H7 (cell line): ENCODE measurements at places on chromosomes 2 and 18. TPM values are rescaled to one million over a fixed set of nuclear protein-coding genes. Genes with fewer than 3 reads are reported as not detected.

The POTEF gene
- total RNA-seq, result 0.69 and 1.3 TPM in 2 replicates

- no peak for DNase-seq
Observed at GRCh38 chr2:44550561-44550960, 188.8 kb downstream of the CAMKMT start.

The AQP12B gene
- total RNA-seq, result not detected in 2 replicates

The IL18RAP gene
- total RNA-seq, result not detected in 2 replicates

DNA sequence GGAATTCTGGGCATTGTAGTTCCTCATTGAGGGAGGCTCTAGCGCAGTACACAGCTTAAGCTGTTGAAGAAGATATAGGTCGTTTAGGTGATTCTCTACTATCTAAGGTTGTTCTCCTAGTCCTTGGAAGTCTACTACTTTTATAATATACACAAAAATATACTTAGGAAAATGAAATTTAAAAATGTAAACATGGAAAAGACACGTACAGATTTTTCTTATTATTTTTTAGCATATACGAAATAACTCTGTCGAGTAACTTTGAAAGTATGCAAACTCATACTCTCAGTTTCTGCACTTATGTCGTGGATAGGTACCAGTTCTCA is 272 bp upstream of the FASTKD1 start:
- no peak for DNase-seq

DNA sequence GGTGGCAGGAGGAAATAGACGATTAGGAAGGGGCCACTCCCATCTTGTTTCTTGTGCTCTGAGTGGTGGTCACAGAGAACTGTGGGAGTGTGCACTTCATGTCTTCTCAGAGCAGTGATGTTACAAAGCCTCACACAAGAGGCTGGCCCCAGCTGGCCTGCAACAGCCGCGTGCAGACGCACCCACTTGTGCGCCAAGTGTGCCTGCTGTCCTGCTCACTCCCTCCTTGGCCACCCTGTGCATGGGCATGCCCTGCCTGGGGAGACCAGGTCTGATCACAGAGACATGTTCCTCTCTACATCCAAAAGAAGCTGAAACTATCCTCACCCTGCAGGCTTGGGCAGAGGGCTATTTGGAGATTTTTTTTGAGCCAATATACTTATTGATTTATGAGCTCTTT is 108.4 kb downstream of the MRO start:
- peak; percentile 19 for DNase-seq

The ITGB6 gene
- total RNA-seq, result not detected in 2 replicates

The CDK5R2 gene
- total RNA-seq, result 0.17 TPM in 1 of 2 replicates, not detected in the other

- no peak for DNase-seq
Observed at GRCh38 chr2:237324837-237325236, 89.1 kb downstream of the COL6A3 start.

GRCh38 chr18:73752546-73752945 is 395.1 kb downstream of the FBXO15 start:
- DNase-seq, result no peak

DNA sequence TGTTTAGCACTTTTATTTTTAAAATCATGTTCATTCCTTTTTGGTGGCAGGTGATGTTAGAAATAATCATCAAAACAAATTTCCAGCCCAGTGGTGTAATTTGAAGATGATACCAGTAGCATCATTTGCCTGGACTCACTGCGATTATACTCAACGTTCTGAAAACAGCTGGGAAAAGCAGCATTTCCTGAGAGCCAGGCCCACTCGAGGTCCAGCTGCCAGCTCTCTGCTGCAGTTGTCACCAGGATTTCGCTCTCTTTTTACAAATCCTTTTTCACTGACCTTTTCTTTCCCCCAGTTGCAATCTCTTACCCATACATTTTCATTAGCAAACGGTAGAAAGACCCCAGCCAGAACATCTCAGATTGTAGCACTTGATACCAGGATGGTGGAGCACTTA is 110.6 kb upstream of the LYPD1 start:
- no peak for DNase-seq

The B4GALT6 gene
- 15.3 and 25.4 TPM in 2 replicates for total RNA-seq

DNA sequence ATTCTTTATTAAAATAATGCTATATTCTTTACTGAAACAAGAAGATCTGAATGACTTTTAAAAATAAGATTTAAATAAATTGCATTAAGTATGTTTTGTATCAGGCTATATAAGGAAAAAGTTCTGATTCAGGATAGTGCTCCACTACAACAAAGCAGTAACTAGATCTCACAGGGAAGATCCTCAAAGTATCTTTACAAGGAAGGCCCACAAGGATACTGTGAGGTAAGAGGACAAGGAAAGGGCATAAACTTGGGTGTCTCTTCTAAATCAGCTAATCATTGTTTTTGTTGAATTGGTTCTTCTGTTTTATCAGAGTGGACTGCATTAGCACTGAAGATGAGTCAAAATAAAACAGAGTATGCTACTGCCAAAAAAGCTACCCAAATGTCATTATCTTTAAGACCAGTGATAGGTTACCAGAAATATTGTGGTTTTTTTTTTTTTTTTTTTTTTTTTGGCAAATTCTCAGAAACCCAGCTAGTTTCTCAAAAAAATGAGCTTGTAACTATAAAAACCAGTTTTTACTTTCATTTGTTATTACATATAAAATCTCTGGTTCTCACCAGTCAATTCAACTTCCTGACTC is 160.9 kb downstream of the BAZ2B start:
- DNase-seq, result no peak

DNA sequence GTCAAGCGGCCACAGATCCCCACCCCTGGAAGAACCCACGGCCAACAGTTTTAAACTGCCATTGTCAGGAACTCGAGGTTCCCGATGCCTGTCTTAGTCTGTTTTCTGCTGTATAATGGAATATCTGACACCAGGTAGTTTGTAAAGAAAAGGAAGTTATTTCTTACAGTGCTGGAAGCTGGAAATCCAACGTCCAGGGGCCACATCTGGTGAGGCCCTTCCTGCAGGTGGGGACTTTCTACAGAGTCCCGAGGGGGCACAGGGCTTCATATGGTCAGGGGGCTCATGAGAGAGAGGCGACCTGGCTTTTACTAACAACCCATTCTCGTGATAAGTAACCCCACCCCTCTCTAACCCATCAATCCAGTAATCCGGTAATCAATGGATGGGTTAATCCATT is 501.6 kb upstream of the MYT1L start:
- no peak for DNase-seq

GRCh38 chr18:23752796-23753195 is 63.5 kb downstream of the LAMA3 start:
- DNase-seq, result no peak

The PHOSPHO2 gene
- 2.4 and 3.8 TPM in 2 replicates for total RNA-seq

DNA sequence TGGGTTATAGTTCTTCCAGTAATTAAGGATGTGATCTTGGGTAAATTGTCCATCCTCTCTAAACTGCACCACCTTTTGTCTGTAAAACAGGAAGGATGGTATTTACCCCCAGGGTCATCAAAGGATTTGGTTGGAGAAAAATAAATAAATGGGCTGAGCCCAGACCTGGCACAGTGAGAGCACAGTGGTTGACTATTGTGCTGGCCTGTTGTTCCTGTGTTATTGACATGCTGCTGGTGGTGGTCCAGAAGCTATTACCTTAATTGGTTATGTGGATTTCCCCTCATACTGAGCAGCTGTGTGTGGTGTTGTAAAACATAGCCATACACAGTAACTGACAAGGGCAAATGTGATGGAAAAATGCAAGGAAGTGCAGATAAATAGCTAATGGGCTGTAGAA is 746 bp upstream of the IL37 start:
- DNase-seq, result peak; percentile 2

The GPR75 gene
- total RNA-seq, result 0.45 and 0.81 TPM in 2 replicates

GRCh38 chr2:11677136-11678055 is 7.4 kb upstream of the NTSR2 start:
- DNase-seq, result peak; percentile 86

The SH3RF3 gene
- total RNA-seq, result 0.80 and 1.0 TPM in 2 replicates

GRCh38 chr18:54766634-54767033 is 61.6 kb upstream of the RAB27B start:
- no peak for DNase-seq

The OTOS gene
- not detected in 2 replicates for total RNA-seq

- no peak for DNase-seq
Observed at GRCh38 chr2:113117541-113118262, 9.7 kb upstream of the IL1RN start.

DNA sequence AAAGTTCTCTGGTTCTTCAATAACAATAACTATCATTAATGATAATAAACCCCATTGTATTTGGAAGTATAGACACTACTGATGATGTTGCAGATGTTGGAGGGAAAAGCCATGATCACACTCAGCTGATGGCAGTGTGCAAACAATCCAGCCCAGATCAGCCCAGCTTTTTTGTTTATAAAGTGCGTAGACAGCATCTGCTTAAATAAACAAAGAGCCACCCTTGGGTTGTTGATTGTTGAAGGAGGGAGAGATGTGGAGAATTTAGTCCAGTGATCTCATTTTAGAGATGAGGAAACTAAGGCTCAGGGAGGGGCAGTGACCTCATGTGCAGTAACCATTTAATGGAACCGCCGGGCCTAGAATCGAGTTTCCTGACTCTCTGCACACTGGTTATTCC is 56.0 kb upstream of the MEX3C start:
- DNase-seq, result no peak

DNA sequence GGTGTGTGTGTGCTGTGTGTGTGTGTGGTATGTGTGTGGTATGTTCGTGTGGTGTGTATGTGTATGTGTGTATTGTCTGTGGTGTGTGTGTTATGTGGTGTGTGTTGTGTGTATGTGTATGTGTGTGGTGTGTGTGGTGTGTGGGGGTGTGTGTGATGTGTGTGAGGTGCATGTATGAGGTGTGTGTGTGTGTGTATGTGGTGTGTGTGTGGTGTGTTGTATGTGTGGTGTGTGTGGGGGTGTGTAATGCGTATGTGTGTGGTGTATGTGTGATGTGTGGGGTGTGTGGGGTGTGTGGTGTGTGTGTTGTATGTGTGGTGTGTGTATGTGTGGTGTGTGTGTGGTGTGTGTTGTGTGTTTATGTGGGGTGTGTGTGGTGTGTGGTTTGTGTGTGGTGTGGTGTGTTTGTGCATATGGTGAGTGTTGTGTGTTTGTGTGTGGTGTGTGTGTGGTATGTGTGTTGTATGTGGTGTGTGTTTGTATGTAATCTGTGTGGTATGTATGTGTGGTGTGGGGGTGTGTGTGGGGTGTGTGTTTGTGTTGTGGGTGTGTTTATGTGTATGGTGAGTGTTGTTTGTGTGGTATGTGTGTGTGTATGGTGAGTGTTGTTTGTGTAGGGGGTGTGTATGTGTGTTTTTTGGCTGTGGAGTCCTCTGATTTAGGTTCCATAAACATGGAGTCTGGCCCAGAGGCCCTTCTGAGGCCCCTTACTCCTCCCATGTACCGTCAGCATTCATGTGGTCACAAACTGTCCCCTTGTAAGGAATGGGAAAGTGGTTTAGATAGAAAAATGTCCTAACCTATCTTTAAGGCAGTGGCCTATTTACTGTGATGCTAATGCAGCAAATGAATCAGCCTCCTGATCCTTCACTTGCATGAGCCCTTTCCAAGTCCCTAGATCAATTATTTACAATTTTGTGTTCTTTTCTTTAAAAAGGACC is 116.0 kb downstream of the ALPK2 start:
- no peak for DNase-seq

The ALK gene
- total RNA-seq, result 0.15 and 0.21 TPM in 2 replicates

The POTEI gene
- total RNA-seq, result 0.07 TPM in 2 replicates

GRCh38 chr2:210315015-210315788 is at the start of gene MYL1:
Gene MYL1 (minus strand): TSS chr2:210315174. CDS start chr2:210315042, 132 bp downstream.
- no peak for DNase-seq

DNA sequence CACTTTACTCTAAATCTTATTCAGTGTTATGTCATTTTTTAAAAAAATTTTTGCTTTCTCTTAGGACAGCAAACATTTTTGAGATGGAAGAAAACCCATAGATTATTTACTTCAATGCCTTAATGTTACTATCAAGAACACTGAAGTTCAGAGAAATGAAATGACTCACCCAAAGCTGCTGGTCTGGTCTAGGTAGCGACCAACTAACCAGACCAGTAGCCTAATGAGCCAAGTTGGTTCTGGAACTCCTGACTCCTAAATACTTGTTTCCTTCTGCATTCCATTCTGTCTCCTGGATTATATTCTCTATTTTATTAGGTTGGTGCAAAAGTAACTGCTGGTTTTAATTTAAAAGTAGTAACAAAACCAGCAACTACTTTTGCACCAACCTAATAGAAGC is 35.4 kb downstream of the SLC8A1 start:
- no peak for DNase-seq

The SLC66A2 gene
- total RNA-seq, result 19.6 and 28.6 TPM in 2 replicates

DNA sequence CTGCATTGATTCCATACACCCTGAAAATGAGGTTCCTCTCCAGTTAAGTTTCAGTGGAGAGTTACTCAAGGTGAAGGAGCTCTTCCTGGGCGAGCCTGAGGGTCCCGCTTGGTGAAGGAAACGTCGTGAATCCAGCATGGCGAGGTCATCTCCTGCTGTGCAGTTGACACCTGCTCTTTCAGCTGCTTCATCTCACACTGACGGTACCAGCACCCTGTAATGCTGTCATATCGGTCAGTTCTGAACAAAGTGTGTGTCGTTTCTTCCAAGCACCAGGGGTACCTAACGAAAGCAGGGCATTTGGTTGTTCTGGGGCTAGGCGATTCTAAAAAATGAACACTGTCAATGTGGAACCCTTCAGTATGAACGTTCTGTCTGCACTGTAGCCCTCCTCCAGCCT is 52.6 kb downstream of the ITGB1BP1 start:
- no peak for DNase-seq

The THSD7B gene
- 0.22 and 0.28 TPM in 2 replicates for total RNA-seq
